ENCODE measurements at places on chromosomes 3 and 15. TPM values are rescaled to one million over a fixed set of nuclear protein-coding genes. Genes with fewer than 3 reads are reported as not detected.
A peak's percentile ranks its signal among the peaks of the same experiment; 100 is the strongest.

GRCh38 chr15:96356494-96357455, 26.3 kb downstream of the NR2F2 start:
- peak; percentile 89 for DNase-seq

GRK7 gene
- not detected for total RNA-seq

PIERCE2 gene
- total RNA-seq = 0.81 TPM

DNA sequence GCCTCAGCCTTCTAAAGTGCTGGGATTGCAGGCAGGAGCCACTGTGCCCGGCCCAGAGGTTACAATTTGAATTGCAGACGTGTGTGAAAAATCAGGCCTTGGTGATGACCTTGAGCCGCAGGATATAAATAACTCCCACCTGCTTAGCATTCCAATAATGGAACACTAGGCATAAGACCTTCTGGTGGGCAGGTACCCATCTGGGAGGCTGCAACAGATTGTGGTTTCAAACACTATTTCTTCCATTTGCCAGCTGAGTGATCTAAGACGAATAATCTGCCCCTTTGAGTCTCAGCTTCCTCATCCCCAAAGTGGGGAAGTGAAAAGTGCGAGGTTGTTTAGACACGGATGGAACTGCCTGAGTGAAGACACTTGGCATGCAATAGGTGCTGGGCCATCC, 47.7 kb upstream of the HERC1 start:
- no peak for DNase-seq

UBA7 gene
- total RNA-seq = 70.3 TPM

RNU6-1 gene
- not detected for total RNA-seq

GOLGA6A gene
- total RNA-seq = not detected

GRCh38 chr3:149398296-149398695, 20.8 kb upstream of the TM4SF1 start:
- no peak for DNase-seq

RCCD1 gene
- 8.0 TPM for total RNA-seq

GRCh38 chr3:13044496-13045240, 28.6 kb downstream of the IQSEC1 start:
- no peak for DNase-seq

DNA sequence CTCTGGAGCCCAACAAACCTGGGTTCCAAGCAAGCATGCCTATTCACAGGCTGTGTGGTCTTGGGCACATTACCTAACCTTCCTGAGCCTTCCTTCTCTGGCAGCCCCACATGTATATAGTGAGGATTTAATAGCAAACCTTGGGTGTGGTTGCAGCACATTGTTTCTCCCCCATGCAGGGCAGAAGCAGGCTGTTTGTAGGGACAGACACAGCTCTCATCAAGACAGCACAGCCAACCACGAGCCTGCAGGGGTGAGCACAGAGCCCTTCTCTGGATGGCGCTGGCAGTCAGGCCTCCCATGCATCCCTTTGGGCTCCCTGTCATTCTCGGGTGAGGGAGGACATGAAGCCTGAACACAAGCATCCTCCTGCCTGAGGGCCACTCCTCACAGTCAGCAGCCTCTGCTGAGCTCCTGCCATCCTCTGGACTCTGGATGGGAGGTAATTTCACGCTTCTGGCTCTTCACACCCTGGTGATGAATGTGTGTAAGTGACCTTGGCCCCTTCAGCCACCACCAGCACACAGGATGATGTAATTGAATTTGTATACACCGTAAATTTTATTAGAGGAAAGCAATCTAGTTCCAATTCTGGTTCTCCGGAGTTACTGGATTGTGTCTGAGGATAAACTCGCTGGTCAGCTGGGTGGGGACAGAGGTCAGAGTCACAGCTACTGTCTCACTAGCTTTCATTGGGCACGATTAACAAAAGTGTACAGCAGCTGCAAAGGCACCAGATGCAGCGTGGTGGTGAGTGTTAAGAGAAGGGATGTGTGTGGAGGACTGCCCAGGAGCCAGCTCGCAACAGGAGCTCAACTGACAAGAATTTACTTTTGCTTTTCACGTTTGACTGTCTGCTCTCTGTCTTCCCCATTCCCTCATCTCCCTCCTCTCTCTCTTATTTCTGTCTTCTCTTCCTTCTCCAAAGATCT, 118.1 kb downstream of the CLSTN2 start:
- no peak for DNase-seq

DNA sequence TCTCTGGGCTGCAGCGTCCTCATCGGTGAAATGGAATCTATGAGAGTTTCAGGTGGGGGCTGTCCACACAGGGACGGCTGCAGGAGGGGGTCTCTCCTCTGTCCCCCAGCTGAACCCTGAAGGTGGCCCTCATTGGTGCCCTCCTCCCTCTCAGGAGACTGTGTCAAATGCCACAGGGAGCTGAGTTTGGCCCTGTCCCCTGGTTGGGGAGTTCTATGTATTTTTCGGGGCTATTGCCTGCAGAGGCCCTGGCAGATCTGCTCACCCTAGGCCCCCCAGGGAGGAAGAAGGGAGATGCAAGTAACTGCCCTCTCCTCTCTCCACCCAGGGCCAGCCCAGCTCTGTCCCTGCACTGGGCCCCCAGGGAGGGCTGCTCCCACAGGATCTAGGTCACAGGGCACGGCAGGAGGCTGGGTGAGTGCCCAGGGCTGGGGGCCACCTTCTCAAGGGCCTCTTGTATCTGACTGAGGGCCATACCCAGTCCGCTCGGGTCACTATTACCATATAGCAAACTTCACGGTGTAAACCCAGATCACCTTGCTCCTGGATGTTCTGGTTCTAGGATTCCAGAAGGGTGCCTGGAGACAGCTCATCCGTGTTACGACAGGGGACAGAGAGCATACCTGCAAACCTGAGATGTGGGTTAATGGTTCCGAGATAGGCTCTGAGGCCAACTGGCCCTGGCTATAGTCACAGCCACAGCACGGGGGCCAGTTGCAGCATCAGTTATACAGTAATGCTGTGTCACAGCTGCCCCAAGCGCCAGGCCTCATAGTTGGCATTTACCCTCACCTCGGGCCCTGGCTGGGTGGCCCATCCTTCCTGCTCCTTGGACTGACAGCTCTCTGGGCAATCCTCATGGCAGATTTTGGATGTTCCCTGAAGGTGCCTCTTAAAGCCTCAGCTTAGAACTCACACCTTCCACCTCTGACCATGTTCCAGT, 102.4 kb upstream of the PRR23E start:
- no peak for DNase-seq

- no peak for DNase-seq
Observed at GRCh38 chr15:35565901-35566300, 19.9 kb upstream of the DPH6 start.

RAB6B gene
- total RNA-seq = 5.2 TPM

HAUS2 gene
- 21.4 TPM for total RNA-seq

GRCh38 chr3:152245498-152246170, 23.1 kb upstream of the MBNL1 start:
- no peak for DNase-seq

DNA sequence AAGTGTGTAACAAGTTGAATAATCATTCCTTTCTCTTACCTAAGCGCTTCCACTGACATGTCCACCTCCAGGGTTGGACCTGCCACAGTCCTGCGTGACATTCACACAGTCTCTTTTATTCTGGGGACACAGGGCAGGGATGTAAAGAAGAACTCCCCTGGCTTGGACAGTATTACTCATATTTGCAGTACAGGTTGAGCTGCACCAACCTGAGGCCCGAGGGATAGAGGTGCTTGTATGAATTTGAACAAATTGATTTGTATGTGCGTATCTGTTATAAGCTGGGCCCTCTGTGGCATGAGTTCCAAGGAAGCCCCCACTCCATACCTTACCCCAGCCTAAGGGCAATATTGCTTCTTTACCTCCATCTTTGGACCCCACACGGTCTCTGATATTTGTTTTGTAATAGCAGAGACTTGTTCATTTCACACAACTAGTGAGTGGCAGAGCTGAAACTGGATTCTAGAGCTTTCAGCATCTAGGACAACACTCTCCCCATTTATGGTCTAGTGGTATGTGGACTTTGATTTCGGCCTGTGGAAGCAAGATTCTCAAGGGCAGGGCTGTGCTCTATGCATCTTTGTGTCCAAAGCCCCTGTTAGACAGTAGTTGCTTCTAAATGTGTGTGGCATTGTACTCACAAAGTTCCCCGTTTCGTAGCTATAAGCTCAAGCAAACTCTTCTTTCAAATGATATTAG, 39.2 kb downstream of the FAH start:
- DNase-seq = no peak

DNA sequence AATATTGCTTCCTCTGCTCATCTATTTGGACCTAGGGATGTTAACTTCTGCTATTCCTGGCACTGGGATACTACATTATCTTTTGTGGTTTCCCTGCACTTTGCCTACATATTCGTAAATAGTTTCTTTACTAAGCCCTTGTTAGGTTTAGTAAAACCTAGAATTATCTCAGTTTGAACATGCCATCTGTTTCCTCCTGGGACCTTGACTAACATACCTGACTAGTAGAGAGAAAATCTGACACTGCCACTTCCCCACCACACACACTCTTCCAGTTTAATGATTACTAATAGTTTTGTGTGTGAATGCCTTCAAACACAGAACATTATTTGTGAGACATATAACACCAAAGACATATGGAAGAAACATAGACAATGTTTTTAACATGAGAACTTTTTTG, 28.2 kb upstream of the SOX2 start:
- DNase-seq = no peak

NAALADL2 gene
- 6.0 TPM for total RNA-seq

DNA sequence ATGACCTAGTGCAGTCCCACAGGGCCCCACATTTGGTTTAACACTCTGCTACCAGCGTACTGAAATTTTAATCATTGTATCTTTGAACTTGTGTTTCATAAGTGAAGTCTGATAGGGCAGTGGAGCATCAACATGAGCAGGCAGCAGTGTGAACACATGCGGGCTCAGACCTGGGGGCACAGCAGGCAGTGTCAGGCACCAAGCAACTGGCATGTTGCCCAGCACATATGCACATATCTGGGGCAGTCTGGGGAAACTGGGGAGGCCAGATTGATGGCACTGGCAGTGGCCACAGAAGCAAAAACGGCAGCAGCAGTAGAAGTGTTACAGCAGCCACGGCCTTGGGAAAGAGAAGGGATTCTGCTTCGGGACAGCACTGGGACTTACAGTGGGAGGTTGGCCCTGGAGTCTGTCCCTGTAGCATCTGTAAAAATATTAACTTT, 353.9 kb upstream of the KCNMB2 start:
- DNase-seq = no peak

GRCh38 chr3:195106418-195106906, 164.5 kb downstream of the XXYLT1 start:
- peak; percentile 86 for DNase-seq

CGNL1 gene
- total RNA-seq = 2.9 TPM

ADGRG7 gene
- not detected for total RNA-seq

GRM2 gene
- total RNA-seq = 1.3 TPM

DAPK2 gene
- total RNA-seq = 2.1 TPM

- no peak for DNase-seq
Observed at GRCh38 chr15:64767203-64767602, 8.2 kb downstream of the RBPMS2 start.

DNA sequence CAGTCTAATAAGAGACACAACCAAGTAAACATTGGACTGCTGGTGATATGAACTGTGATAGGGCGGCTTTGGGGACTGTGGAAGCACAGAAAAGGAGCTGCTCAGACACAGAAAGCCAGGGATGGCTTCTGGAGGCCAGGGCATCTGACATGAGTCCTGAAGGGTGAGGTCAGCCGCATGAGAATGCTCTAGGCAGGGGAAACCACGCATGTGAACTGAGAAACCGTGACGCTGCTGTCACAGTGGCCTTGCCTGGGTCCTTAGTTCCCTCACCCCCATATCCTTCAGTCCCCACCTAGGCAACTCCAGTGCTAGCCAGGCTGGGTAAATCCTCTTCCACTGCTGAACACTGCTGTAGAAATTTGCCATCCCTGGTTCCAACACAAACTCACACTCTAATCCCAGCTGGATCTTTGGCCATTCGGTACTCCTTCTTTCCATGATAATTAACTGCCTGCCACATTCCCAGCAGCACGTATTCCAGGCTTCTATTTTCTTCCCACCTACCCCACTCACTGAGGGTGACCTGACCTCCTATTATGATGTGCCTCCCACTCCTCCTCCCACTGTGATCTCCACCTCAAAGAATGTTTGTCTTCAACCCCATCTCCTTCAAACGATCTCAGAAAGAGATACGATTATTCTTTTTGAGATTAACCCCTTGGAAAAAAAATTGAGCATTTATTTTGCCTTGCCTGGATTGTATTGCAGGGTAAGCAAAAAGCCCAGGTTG, 31.4 kb downstream of the CRYGS start:
- DNase-seq = no peak

GRCh38 chr3:166917437-166917836, 462.7 kb downstream of the ZBBX start:
- no peak for DNase-seq

GRCh38 chr15:56205061-56205876, 38.4 kb downstream of the RFX7 start:
- DNase-seq = no peak

GRCh38 chr3:112333002-112333380, at the start of gene CD200:
Gene CD200 (plus strand): TSS chr3:112333156. CDS start chr3:112333213, 57 bp downstream.
- peak; percentile 79 for DNase-seq

DNA sequence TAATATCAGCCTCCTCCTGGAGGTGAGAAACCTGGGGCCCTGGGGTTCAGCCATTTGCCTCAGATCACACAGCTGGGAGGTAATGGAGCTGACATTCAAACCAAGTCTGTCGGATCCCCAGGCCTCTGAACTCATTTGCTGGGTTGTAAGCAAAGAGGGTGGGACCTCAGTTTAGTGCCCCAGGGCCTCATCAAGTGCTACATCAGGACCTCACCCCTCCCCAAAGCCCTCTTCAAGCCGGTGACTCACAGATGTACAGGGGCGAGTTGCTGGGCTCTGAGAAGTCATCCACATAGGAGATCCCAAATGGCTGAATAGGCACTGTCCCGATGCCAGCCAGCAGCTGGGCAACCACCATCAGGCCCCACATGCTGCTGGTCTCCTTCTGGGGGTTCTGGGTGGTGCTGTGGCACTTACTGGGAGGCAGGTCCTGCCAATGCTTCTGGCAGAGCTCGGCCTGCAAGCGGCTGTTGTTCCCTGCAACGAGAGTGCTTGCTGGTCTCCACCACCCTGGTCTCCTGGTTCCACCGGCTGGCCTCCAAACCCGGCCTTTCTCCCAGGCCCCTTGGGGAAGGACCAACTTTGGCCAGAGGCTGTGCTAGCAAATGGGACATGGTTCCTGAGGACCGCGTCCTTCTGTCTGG, 59.2 kb upstream of the RAB6B start:
- no peak for DNase-seq
